ENCODE measurements at places on chromosomes 1 and 21.

GRCh38 chr1:111302374-111302773 is 11.7 kb downstream of the CHIA start:
- no peak for DNase-seq

GRCh38 chr21:45937721-45938452 is 43.7 kb upstream of the COL6A1 start:
- no peak for DNase-seq

- no peak for DNase-seq
Measured at GRCh38 chr1:26224606-26225005, 9.4 kb upstream of the CEP85 start.

GRCh38 chr1:10891091-10891490 is 94.6 kb upstream of the CASZ1 start:
- no peak for DNase-seq

DNA sequence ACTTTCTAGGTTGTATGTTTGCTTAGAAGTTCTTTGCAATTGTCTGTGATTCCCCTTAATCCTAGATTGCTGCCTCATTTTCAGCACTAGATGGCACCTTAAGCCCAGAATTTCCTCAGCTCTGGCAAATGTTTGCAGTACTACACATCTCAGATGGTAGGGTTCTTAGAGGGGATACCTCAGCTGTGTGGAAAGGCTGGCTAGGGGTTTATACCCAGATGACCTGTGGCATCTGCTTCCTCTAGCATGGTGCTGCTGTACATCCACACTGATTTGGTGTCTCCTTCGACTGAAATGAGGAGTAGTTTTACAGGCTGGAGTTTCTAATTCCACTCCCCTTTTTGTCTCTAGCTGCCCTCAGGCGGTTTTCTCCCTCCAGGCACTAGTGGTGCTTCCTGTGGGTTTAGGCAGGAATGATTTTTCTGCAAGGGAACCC is 23.5 kb downstream of the ASB17 start:
- DNase-seq: no peak

DNA sequence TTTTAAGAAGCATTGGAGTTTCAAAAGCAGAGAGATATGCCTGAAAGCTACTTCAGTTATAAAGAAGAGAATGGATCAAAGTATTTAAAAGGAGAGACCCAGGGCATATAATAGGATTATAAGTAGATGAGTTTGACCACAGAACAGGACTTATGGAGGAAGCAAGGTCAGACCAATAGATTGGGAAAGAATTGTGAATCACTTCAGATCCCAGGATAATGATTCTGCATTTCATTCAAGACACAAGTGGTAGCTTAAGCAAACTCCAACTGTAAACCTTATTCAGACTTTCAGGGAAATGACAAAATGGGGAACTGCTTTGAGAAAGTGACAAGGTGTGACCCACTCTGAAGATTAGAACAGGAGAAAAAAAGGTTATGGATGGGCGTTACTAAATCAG is 18.9 kb upstream of the OR10J5 start:
- no peak for DNase-seq
